NCI-H2171 treated with DMSO at 0.1 percent for 48 hours (cell line): ENCODE measurements at places on chromosomes 4 and X.

DNA sequence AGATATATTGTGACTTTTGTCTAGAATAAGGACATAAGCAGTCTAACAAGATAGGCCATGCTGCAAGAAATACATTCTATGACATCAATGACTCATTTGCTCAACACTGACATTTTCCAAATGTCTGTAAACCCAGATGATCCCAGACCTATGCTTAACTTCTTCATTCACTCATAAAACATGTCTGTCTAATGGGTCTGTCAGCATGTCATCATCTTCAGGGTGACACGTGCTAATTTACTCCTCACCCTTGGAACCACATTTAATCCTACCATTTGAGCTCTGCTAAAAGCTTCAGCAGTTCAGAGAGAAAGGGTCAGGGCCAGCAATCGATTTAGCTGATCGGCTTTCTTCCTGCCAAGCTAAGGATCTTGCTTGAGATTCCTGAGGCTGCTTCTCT lies 109.4 kb upstream of the MAP3K15 start:
- DNase-seq, result no peak

DNA sequence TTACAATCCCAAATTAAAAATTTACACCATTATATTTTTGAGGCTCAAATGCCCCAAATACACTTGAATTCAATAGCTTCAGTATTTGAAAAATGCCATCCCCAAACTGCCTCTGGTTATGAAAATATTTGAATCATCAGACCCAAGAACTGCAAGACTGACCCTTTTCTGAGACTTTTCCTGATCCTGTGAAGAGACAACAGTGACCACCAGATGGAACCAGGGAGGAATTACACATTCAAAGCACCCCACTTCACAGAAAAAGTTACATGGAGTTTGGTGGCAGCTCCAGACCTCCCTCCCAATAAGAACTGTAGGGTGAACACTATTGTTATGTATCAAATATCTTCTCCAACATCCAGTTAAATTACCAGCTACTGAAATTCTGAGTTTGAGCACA lies 44.0 kb upstream of the SCD5 start:
- DNase-seq, result no peak

DNA sequence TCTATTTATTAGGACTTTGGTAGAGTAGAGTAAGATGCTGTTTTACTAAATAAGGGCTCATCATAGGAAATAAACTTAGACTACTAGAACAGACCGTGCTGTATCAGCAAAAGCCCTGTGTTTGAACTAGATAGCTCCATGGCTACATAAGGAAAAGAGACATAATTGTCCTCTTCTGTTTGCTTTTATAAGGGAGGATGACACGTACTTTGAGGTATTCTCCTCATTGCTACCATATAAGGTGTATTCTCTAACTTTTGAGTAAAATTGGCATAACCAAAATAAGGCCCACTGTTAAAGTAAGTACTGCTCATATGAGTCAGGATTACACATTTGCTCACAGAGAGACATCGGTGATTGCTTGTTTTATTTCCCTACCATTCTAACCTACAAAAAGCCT lies 64.3 kb downstream of the PDLIM5 start:
- DNase-seq, result no peak

GRCh38 chrX:17869580-17869979 lies 8.5 kb upstream of the RAI2 start:
- no peak for DNase-seq

DNA sequence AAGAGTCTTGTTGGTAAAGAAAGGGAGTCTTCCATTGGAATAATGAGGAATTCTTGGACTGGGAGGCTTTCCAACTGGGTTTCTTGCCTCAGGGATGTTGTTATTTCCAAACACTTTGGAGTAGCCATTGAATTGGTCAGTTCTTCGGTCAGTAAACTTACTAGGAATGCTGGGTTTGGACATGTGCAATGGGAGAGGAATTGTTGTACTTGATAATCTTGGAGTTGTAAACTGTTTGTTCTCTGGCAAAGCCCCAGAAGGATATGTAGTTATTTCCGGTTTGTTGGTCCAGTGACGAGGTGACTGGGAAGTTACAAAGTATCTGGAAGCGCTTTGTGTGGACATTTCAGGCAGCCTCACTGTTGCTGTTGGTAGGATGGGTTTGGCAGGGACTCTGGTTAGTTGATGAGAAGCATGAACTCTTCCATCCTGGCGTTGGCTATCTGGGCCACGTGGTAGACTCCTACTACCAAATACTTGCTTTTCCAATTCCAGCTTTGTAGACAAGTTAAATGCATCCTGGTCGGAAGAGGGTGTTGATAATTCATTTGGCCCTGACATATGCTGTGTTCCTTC lies 25.9 kb downstream of the MXRA5 start:
- DNase-seq, result no peak

DNA sequence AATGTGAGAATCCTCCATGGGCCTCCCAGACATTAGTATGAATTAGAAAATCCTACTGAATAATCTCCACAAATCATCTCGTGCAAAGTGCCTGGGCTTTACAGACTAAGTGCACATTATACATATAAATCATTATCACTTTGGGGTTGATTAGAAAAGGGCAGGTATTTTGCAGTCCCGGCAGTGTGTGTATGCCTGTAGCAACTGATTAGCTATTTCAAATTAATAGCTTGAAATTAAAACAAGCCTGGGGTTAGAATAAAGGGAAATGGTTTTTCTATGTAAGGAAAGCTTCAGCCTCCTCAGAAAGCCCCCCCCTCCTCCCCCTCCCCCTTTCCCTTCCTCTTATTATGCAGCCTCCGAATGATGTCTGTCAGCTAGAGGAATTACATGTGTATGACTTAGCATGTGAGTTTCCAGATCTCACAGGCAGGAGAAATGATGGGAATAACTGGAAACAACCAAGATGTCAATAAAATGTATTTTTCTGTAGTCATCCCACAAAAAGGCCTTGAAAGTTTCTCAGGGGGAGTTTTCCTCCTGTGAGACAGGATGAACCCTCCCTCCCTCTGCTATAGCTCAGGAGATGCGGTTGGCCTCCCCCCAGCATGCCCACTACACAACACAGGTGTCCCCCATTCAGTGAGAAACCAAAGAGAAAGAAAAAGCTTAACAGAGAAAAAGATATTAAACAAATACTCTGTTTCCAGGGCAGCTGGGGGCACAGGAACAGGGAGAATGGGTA lies 41.2 kb upstream of the RASGEF1B start:
- DNase-seq, result no peak

GRCh38 chr4:81343046-81343445 lies 128.0 kb upstream of the PRKG2 start:
- no peak for DNase-seq

GRCh38 chr4:147944249-147944648 lies 212.4 kb downstream of the ARHGAP10 start:
- DNase-seq, result no peak

DNA sequence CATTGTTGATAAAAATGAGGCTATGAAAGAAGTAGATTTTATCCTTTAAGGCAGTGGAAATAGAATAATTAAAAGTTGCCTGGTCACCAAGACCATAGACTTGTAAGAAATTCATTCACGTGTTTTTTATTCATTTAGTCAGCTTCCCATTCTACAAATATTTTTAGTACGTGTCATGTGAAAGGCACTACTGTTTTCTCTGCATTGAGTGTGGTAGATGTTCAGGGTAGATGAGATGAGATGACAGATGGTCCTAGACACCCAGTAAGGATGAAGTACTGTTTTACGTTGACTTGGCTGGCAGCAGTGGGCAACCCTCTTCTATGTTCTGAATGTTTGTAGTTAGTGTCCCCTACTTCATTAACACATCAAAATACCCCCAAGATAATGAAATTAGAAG lies 228.1 kb downstream of the ARHGAP24 start:
- no peak for DNase-seq

GRCh38 chr4:163505374-163505773 lies 10.9 kb downstream of the TMA16 start:
- no peak for DNase-seq

DNA sequence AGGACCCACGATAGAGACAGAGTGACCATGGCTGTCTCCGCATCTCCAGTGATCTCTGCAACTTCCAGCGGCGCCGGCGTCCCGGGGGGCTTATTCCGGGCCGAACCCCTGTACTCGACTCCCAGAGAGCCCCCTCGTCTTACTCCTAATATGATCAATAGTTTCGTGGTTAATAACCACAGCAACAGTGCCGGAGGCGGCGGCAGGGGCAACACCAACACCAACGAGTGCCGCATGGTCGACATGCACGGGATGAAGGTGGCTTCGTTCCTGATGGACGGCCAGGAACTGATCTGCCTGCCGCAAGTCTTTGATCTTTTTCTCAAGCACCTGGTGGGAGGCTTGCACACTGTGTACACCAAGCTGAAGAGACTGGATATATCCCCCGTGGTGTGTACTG lies 343 bp downstream of the DACH2 start:
- no peak for DNase-seq

- DNase-seq, result no peak
These were observed 95.5 kb downstream of the CASK start for GRCh38 chrX:41827886-41828285.

DNA sequence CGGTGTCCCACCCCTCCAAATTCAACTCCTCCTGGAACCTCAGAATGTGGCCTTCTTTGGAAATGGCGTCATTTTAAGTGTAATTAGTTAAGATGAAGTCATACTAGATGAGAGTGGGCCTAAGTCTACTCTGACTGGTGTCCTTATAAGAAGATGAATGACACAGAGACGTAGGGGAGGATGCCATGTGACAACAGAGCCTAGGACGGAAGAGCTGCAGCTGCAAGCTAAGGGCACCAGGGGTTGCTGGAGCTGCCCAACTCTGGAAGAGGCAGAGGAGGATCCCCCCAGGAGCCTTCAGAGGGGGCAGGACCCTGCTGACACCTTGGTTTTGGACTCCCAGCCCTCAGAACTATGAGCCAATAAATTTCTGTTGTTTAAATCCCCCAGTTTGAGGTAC lies 115.1 kb downstream of the STK32B start:
- no peak for DNase-seq

DNA sequence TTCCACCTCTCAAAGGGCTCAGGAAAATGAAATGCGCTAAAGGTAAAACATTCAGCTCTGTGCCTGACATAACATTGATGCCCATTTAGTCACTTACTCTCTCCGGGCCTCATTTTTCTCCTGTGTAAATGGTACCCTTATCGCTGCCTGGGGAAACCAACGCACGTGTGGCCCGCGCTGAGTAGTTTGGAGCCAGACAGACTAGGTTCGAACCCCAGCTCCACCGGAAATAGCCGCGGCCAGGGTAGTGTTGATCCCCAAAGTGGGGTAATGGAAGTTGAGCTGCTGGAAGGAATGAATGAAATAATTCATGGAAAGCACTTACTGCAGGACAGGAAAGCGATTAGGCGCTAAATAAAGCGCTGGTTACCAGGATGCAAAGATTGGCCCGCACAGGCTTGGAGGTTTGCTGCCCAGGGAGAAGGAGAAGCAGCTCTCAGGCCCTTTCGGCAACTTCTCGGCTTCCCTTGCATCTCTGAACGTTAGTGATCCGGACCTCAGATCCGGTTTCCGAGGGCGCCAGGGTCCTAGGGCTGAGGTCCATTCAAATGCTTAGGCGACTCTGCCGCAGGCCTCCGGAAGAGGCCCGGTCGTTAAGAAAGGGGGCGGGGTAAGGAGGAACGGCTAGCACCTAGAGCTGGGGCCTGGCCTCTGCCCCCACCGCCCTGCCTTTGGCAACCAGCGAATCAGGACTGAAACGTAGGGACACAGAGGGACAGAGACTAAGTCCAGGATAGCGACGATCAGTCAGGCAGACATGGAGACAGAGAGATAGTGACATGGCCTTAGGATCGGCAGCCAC lies 13.3 kb downstream of the NKX3-2 start:
- no peak for DNase-seq

DNA sequence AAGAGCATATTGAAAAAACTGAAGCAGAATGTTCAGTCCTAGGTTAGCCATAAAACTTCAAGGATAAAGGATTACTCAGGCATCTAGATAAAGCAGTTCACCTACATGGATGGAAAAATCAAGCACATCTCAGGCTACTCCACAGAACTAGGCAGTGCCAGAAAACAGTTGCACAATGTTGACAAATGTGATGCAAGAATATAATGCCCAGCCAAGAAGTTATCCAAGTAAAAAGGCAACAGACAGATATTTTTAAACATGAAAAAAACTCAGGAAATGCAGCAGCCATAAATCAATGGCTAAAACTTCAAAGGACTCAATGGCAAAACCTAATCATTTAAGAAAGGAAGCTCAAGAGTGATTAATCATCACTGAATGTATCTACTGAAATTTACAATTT lies 456.0 kb upstream of the FAM241A start:
- DNase-seq, result no peak

- peak; percentile 6 for DNase-seq
These were observed 77.1 kb downstream of the TBCK start for GRCh38 chr4:106238820-106239420.

DNA sequence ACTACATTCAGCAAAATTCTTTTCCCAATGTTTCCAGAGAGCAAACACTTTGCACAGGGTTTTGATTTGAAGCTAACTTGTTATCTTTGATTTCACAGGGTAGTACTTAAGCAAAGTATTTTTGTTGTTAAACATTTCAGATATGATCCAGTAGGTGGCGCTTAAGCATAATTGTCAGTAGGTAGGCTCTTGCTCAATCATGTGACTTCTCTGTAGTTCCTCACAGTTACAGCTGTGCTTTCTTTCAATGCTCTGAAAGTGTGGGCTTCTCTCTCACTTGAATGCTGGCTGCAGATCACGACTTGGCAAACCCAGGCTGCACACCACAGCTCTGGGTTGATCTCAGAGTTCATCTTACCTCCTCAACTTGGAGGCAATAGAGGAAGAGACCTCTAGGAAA lies 1016.5 kb downstream of the SH3BGRL start:
- peak; percentile 17 for DNase-seq

DNA sequence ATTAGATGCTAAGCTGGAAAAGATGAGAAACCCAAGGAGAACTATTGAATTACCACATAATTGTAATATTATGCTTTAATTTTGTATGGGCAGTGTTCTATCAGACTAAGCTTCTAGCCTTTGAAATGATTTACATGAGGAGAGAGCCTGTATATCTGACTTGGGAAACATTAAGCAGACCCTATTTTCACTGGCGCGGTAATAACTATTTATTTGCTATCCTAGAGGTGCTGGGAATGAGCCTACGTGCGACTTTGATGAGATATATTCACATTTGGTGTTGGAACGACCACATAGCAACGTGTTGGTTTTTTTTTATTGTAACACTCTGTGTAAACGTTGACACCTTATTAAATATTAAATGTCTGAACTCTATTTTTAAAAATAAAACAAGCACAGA lies 80.5 kb downstream of the CLCN4 start:
- no peak for DNase-seq

DNA sequence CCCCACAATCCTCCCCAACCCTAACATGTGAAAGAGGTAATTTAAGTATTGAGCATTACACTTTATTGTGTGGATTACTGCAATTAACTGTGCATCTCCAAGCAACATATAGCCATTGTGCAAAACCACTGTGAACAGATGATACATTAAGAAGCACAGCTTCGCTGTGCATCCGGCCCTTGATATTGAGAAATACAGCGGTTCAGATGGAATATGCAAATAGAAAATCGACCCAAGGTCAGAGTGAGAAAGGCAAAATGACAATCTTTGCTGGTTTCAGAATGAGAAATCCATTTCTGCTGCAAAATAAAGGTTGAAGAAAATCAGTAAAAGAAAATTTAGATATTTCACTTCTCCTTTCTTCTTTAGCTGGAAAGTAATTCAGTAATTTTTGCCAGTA lies 805.9 kb upstream of the GRID2 start:
- peak; percentile 3 for DNase-seq

GRCh38 chr4:66212489-66212888 lies 542.2 kb upstream of the EPHA5 start:
- DNase-seq, result no peak
